Activated T-cell treated with anti-CD3 and anti-CD28 coated beads, Interleukin-2, amount 50 U/mL, for 72 hours (primary cell): ENCODE measurements at places on chromosomes 16 and 17. TPM values are rescaled to one million over a fixed set of nuclear protein-coding genes. Genes with fewer than 3 reads are reported as not detected.

DNA sequence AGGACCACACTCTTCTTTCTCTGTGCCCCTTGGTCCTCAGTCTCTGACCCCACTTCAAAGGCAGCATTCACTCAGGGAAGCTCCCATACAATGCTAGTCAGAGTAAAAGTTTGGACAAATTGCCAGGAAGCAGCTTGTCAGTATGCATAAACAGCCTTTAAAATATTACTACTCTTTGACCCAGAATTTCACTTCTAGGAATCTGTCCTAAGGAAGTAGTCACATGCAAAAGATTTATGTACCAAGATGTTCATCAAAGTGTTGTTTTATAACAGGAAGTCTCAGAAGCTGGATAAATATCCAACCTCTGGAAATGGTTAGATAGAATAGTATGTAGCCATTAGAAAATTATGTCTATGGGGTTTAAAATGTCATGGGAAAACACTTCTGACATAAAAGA is 31.0 kb downstream of the MAPT start:
- DNase-seq: no peak

GRCh38 chr16:57741660-57742191 is 6.2 kb downstream of the KATNB1 start:
- no peak for DNase-seq

- DNase-seq: no peak
Measured at GRCh38 chr16:81264386-81264785, 25.9 kb downstream of the BCO1 start.

The RAB37 gene
- 13.6 TPM for total RNA-seq
